ENCODE measurements at places on chromosomes 3 and 15.

- DNase-seq = no peak
Measured at GRCh38 chr3:167854846-167855245, 119.3 kb downstream of the SERPINI1 start.

DNA sequence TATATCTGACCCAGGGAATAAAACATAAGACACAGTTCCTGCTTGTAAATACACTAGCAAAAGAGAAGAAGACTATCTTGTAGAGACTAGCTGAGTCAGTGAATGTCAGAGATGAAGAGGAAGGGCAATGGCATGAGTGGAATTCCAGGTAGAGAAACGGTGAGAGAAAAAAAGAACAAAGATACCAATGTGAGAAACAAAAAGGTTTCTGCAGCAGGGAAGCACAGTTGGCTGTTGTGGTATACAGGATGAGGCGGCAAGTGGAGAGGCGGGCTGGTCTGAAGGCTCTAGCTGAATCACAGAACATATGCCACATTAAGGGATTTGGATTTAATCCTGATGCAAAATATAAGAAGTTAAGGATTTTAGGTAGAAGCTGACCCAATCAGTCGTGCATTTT lies 17.1 kb upstream of the TASOR start:
- no peak for DNase-seq

GRCh38 chr15:83653639-83654378 lies at the start of gene ADAMTSL3:
Gene ADAMTSL3, plus strand, starts transcription at chr15:83654123. Its CDS starts 1,639 bp downstream, at chr15:83655762.
- no peak for DNase-seq

- DNase-seq = no peak
Measured at GRCh38 chr3:56196700-56197099, 271.6 kb downstream of the ERC2 start.

- no peak for DNase-seq
Measured at GRCh38 chr3:196625331-196625730, 14.2 kb upstream of the NRROS start.

GRCh38 chr3:45955017-45955647 lies 11.9 kb downstream of the CXCR6 start:
- no peak for DNase-seq

DNA sequence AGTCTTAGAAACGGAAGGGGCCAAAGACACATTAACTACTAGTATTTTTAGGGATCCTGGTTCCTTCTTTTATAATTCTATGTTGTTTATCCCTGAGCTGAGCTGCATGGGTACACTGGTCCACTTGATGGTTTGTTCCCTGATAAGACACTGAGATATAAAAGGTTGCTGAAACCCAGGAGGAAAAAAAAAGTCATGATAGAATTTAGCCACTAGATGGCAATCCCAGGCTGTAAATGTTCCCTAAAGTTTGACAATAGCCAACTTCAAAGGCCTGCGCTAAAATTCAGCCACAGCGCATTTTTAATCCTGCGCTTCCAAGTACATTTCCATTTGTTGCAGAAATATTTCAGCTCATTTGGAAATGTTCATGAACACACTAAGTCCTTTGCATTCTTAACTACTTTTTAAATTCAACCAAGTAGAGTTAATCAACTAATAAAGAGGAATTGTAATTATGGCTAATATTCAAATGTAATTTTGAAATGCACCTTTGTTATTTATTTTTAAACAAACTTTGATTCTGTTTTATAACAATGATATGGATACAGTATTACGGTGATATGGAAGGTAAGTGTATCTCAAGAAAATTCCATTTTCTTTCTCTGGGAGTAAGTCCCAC lies 249.3 kb upstream of the FEZF2 start:
- DNase-seq = no peak

DNA sequence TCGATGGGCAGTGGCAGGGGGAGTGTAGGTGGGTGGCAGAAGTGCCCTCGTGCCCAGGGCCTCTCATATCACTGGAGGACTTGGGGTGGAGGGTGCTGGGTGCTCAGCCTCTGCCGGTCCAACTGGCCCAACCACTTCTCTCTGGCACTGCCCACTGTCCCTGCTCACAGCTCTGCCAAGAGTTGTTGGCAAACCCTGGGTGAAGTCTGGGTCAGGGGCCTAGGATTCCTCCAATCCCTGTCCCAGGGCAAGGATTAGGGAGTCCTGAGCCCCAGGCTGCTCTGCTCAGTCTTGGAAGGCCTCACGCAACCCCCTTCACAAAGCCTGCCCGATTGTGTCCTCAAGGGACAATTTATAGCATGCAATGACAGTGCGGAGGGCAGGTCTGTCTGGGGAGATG lies 5.2 kb upstream of the PRKCD start:
- DNase-seq = no peak

DNA sequence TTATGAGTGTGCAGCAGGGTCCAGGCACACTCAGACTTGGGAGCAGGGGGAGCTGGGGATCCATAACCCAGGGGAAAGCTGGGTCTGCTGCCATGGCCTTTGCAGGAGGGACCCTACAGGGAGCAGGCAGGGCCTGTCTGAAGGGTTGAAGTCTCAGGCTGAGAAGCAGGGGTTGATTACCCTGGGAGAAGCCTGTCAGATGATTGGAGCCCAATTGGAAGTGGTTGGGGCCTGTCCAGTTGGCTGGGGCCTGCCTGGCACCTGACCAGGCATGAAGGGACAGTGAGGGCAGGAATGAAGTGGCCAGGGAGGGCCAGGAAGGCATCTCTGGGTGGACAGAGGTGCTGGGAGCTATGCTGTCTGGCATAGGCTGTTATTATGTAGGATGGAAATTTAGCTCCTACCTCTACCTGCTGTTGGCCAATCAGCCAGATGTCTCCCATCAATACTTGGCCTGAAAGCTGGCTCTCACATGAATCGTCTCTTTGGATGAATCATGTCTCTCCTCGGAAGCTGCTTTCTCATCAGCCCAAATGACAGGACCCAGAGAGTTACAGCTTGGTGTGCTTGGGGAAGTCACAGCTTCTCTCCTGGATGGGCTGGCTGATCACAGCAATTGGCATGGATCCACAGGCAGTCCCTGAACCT lies 27.4 kb upstream of the SLCO2A1 start:
- DNase-seq = no peak

- DNase-seq = no peak
Measured at GRCh38 chr15:58758141-58758540, 8.6 kb upstream of the ADAM10 start.

GRCh38 chr15:47711655-47712054 lies 5.7 kb upstream of the SEMA6D start:
- DNase-seq = no peak

- no peak for DNase-seq
Measured at GRCh38 chr3:64541803-64542202, 146.0 kb downstream of the ADAMTS9 start.

GRCh38 chr15:51667478-51667877 lies 13.8 kb upstream of the SCG3 start:
- no peak for DNase-seq

DNA sequence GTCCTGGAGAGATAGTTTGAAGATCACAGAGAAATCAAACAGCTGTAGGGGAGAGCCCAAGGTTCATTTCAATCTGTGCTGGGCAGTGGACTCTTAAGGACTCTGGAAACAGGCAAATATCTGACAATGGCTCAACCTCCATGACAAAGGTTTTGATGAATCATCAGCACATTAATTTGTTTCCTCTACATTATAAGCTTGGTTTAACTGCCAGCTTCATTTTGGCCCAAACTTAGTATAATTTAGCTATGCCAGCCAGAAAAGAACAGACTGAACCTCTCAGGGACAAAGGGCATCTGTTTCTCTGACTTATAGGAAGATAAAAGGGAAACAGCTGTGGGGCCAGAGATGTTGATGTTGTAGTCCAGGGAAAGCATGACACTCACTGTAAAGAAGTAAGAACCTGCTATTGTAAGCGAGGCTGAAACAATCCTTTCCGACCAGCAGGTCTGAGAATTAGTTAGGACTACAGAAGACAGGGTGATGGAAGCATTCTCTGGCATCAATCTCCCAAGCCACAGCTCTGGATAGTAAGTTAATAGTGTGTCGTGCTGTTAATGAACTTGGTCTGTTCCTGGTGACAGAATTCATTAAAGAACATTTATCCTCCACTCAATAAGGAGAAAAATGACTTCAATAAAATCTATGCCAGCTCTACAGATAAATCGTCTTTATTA lies 110.1 kb downstream of the KCNMB2 start:
- DNase-seq = no peak

- DNase-seq = no peak
Measured at GRCh38 chr3:57805674-57806073, 49.6 kb downstream of the SLMAP start.

GRCh38 chr3:37129871-37130270 lies 44.5 kb downstream of the LRRFIP2 start:
- no peak for DNase-seq

DNA sequence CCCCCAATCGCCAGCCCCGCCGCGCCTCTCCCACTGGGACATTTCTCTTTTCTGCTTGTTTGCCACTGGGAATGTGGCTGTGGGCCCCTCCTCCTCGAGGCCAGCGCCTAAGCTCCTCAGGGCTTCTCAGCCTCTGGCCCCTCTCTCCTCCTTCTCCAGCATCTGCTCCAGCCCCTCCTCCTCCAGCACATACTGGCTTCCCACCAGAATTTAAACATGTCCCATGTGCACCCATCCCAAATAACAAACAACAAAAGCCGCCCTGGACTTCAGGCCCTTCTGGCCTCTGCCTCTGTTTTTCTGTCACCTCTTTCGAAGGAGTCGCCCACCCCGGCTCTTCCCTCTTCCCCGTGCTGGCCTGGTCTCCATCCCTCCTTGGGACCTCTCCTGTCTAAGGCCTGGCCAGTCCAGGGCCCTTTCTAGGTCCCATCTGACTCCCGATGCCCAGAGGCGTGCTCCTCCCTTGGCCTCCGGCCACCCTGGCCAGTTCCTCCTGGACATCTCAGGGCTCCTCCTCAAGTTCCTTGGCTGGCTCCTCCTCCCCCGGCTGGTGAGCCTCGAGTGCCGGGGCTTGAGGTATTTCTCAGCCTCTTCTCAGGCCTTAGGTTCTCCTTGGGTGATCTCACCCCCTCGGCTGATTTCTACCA lies 94.6 kb upstream of the SLC6A6 start:
- no peak for DNase-seq

DNA sequence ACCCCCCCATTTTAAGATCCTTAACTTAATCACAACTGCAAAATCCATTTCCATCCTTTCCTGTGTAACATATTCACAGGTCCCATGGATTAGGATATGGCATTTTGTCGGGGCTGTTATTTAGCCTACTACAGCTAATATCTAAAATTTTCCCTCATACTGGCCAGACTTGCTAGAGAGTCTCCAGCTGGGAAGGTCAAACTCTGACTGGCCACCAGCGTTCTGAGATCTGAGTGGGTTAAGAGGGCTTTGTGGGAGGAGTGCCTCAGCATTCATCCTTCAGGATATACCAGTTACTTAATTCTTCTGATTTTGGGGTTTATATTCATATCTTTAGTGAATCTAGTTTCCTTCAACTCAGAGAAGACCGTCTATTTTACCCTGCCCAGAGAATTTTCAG lies 17.7 kb downstream of the TM4SF18 start:
- DNase-seq = no peak

DNA sequence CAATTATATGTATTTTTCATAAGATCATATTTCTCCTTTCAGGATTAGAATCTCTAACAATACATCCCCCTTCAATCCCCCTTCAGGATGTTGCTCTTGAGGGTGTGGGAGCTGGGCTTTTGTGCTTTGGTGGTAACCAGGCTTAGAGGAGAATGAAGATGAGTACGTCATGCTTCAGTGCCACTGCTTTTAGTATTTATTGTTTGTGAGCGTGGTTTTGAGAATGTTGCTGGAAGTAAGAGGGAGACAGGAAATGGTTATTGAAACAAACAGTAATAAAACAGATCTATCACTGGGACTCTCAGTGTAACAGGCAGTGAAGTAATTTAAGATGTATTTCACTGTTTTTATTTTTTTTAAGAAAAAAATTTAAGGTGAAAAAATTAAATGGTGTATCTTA lies 35.3 kb downstream of the GBE1 start:
- no peak for DNase-seq

DNA sequence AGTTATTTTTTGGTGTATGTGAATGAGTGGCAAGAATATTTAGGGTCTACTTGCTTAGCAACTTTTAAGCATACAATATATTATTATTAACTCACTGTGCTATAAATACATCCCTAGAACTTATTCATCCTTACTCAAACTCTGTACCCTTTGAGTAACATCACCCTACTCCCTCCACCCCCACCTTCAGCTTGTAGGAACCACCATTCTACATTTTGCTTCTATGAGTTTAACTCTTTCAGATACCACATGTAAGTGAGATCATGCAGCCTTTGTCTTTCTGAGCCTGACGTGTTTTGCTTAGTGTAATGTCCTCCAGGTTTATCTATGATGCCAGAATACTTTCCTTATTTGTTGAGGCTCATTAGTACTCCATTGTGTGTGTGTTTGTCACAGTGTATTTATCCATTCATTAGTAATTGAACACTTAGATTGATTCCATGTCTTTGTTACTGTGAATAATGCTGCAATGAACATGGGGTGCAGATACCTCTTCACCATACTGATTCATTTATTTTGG lies 526.9 kb downstream of the PYDC2 start:
- DNase-seq = no peak

GRCh38 chr15:44536962-44537734 lies at the start of gene EIF3J:
Gene EIF3J, plus strand, starts transcription at chr15:44537147. Its CDS starts 48 bp downstream, at chr15:44537195.
- DNase-seq = peak; percentile 93

Data from T follicular helper cell (primary cell).